ENCODE measurements at places on chromosomes 4 and X.

- no peak for DNase-seq
Observed at GRCh38 chr4:17787315-17787714, 5.9 kb upstream of the FAM184B start.

DNA sequence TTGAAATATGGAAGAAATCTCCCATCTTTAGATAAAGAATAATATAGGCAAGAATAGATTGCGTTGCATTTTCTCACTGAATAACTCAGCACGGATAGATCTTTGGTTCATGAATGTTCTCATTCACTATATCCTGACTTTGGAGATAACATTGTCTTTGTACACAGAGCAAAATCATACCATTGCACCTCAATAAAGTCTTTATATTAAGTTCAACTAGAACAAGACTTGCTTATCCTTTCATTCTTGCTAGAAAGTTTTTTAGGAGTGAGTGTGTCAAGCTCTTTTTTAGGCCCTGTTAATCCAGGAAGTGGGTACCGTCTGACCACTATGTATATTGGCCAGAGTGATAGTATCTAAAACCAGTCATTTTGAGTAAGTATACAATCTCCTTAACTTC is 658.7 kb downstream of the FSTL5 start:
- DNase-seq: no peak

GRCh38 chr4:76194325-76194724 is 19.3 kb downstream of the SCARB2 start:
- DNase-seq: no peak

GRCh38 chr4:71011451-71011850 is 18.0 kb downstream of the DCK start:
- no peak for DNase-seq

- DNase-seq: no peak
Observed at GRCh38 chr4:162912482-162912881, 254.2 kb downstream of the NAF1 start.

GRCh38 chr4:22410645-22411247 is 105.1 kb downstream of the ADGRA3 start:
- DNase-seq: no peak

- DNase-seq: no peak
Observed at GRCh38 chr4:119008761-119009160, 120.1 kb downstream of the SYNPO2 start.

DNA sequence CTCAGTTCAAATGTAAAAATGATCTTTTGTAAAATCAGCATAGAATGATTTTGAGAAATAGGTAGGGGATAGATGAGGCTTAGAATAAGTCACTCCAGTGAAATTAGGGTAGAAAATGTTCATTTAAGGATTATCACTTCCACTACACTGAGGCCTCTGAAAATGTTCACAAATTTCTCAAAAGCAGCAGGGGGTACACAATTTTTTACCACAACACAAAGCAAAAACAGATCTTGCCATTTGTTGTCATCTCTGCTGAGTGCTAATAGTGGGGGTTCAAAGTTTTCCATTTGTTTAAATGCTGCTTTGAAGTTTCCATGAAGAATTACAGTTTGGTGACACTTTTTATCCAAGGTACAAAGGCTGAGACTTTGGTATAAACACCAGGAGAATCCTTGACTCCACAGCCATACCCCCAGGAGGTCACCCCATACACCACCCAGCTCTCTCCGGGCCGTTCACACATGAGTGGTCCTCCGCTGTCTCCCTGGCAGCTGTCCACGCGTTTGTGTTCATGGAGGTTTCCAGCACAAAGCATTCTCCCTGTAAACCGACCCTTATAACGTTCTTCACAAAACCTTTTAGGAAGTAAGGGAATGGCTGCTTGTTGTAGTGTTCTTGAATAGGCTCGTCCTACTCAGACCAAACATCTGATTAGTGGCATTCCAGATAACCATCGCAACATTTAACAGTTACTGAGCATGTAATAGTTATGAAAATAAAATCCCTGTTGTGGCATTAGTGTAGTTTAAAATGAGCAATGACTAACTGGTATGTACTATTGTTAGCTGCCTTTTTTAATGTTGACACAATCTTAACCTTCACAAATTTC is 71.0 kb downstream of the PRSS12 start:
- DNase-seq: no peak

DNA sequence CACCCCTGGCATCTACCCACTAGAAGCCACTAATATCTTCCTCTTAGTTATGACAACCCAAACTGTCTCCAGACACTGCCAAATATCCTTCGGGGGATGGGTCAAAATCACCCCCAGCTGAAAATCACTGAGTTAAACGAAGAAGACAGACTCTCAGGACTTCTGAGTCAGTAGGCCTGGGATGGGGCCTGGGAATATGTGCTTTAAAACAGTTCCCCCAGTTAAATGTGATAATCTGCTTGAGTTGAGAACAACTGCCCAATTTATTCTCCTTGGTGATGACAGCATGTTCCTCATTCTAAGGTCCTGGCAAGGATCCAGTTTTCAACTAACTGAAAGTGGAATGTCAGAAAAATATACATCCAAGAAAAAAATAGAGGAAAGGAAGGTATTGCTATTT is 52.4 kb downstream of the CBLL2 start:
- DNase-seq: no peak

DNA sequence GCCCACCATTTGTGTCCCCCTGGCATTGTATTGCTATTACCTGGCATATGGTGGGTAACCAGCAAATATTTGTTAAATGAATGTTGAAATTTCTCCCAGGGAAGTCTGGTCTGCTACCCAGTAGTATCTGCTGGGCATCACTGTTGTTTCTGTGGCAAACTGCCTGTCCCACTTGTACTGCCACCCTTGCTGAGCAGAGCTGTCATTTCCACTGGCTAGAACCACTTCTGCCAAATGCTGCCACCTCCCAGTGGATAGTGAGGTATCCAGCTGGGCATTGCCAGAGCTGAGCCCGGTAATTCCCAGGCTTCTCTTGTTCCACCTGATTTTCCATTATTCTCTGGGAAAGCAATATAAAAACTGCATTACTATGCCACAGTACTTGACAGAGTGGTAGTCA is 186.7 kb upstream of the NOCT start:
- no peak for DNase-seq

- no peak for DNase-seq
Observed at GRCh38 chrX:133365871-133366611, 49.2 kb downstream of the GPC4 start.

Measured in activated T-helper 9 cell treated with anti-CD3 and anti-CD28 coated beads, Interleukin-2, amount 50 U/mL, for 16 hours (primary cell).